ENCODE measurements at places on chromosomes 5 and 9.

DNA sequence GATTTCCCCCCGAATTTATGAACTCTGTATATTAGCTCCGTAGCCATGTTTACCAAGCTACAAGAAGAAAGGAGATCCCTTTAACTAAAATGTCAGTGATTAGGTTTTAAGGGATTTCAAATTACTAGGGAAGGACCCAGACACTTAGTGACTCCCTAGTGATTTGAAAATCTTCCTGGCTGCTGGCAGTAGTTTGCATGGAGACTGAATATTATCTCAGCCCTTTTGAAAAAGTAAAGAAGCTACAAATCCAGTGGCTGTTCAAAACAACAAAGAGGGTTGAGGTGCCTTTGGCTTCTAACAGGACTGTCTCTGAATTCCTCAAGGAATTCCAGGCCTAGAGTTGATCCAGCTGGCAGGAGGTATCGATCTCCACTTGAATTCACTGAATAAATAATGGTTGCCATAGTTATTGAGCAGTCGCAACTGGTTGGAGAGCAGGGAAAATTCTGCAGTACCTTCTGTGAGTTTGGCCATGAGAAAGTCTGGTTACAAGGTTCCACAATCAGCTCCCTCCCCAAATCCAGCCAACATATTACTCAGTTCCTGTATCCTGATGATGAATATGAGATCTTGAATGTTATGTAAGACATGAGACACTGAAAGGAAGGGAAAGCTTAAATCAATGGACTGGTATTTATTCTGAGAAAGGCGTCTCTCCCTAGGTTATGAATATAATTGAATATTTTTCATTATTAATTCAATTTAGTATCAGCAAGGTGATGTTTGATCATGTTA, 37.7 kb downstream of the NR4A3 start:
- DNase-seq = no peak

DNA sequence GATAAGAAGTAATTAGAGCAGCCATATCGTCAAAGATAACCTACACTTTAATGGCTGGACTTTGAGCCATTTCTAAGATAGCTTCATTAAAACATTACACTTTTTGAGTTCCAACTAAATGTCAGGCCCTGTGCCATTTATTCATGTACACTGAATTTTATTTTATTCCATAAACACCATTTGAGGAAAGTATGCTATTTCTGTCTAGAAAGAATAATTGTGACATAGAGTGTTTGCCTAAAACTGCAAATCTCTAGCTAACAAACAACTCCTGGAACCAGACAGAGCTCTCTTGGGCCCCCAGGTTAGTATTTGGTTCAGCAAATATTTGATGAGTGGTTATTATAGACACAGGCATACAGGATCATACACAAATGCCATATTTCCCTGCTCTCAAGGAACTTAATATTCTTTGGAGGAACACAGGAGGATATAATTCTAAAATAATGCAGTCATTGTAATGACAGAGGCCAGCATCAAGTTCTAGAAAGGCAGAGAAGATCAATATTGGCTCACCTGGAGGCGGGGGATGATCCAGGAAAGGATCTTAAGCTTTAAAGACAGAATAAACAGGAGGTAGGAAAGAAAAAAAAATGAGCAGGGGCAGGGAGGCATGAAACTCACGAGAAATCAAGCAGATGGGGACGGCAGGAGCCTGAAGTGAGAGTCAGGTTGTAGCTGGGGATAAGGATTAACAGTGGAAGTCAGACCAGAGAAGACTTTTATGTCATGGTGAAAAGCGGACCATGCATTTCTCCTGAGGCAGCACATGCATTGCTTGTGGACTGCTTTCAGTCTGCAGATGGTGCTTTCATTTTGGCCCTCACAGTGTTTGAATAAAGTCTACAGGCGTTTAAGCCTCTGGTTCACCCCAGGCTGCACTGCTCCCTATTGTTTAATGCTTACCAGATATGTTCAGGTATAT, 127.7 kb downstream of the GCNT1 start:
- DNase-seq = no peak

DNA sequence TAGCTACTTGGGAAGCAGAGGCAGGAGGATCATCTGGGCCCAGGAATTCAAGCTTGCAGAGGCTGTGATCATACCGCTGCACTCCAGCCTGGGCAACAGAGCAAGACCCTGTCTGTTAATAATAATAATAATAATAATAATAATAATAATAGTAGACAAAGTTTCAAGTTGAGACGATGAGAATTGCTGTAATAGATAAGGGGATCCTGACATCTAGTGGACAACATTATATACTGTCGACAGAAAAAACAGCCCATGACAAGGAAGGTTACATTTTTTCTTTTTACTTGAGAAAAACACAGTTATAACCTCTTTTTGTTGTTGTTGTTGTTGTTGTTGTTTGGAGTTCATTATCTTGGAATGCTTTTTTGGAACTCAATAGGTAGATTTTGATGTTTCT, 35.3 kb downstream of the NDFIP1 start:
- no peak for DNase-seq

- DNase-seq = no peak
Measured at GRCh38 chr9:37283730-37284325, 138.7 kb upstream of the GRHPR start.

DNA sequence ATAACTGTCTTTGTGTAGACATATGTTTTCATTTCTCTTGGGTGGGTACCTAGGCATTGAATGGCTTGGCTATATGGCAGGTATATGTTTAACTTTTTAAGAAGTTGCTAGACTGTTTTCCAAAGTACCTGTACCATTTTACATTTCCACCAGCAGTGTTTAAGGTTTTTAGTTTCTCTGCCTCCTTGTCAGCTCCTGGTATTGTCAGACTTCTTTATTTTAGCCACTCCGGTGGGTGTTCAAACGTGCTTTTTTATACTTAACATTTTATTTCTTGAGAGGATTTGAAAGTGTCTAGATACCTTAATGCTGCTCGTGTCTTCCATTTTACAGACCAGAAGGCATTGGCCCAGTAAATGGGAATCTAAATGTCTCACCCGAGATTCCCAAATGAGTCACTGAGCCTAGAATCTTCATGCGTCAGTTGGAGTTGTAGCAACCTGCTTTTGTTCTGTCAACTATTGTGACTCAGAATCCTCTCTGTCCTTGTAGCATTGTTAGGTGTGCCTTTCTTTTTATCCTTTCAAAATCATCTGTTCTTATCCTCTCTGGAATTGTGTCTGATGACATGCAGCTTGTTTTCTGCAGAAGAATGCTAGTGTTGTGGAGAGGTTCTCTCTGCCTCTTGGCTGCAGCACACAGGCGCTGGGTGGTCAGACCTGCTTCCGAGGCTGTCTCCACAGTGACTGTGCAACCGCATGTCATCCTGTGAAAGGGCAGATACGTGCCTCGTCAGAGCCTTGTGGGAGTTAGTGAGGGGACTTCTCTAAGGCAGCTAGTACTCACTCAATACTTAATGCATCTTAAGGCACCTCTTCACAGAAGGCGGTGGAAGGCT, 291.8 kb downstream of the AOPEP start:
- no peak for DNase-seq

- DNase-seq = no peak
Measured at GRCh38 chr9:137237759-137238726, 3.0 kb upstream of the TUBB4B start.

- no peak for DNase-seq
Measured at GRCh38 chr5:18461766-18462165, 827.5 kb downstream of the TAF11L14 start.

DNA sequence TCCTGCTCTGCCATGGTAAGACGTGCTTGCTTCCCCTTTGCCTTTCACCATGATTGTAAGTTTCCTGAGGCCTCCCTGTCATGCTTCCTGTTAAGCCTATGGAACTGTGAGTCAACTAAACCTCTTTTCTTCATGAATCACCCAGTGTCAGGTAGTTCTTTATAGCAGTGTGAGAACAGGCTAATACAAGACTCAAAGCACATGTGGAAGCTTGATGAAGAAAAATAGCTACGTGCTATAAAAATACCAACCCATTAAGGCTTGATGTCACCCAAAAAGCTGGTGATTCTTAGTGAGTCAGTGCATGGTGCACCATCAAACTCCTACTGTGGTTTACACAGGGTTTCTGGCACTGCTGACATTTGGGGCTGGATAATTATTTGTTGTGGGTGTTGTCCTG, 332.2 kb downstream of the TMEM167A start:
- no peak for DNase-seq
